ENCODE measurements at places on chromosomes 12 and 14. TPM values are rescaled to one million over a fixed set of nuclear protein-coding genes. Genes with fewer than 3 reads are reported as not detected.

DNA sequence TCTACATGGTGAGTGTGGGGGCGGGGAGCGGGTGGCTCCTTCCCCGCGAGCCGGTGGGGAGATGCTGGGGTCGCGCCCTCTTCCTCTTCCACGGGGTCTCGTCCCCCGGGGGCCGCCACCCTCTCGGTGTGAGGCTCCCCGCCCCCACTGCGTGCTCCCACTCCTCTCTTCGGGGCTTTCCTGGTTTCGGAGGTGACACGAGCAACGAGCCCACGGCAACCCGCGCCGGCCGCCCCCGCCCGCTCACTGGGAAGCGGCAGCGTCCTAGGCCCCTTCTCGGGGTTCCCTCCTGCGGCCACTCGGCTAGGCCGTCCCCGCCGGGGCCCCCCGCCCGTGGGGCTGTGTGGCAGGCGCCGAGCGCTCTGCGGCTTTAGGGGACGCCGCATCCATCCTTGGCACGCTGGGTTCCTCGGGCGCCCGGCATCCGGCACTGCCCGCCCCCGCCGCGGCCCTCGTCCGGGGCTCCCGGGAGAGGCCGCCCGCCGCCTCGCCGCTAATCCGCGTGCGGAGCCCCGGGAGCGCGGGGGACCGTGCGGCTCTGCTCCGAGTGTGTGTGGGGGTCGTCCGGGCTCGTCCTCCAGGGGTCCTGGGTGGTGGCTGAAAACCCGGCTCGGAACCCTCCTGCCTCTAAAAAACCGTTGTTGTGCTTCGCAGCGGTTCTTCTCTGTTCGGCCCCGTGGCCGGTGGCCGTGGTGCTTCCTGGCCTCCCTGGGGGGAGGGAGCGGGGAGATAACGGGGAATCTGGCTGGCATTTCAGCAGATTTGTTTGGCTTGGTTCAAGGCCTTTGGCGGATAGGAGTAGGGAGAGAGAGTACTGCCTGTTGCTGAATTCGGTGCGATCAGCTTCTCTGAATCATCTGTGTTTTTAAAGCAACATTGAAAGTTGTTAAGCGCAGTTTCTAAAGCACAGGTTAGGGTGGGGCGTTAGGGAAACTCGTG is 1.0 kb downstream of the PCNX1 start:
- peak; percentile 51 for DNase-seq

GRCh38 chr12:21138016-21138415 is 7.0 kb downstream of the SLCO1B1 start:
- DNase-seq: no peak

- DNase-seq: no peak
These were observed 7.9 kb downstream of the OTOGL start for GRCh38 chr12:80107221-80107620.

GRCh38 chr14:22583994-22584393 is 5.0 kb downstream of the DAD1 start:
- DNase-seq: no peak

Gene SMIM41
- total RNA-seq: 0.66 TPM

Gene NEUROD4
- total RNA-seq: not detected

All from body of pancreas (tissue), 4 donors.